ENCODE measurements at places on chromosomes 2 and 18.
A peak's percentile ranks its signal among the peaks of the same experiment; 100 is the strongest.

GRCh38 chr18:48230467-48231113 is 178.6 kb downstream of the ZBTB7C start:
- peak; percentile 82 for DNase-seq

GRCh38 chr2:68280796-68281195 is 28.5 kb upstream of the PPP3R1 start:
- DNase-seq, result no peak

DNA sequence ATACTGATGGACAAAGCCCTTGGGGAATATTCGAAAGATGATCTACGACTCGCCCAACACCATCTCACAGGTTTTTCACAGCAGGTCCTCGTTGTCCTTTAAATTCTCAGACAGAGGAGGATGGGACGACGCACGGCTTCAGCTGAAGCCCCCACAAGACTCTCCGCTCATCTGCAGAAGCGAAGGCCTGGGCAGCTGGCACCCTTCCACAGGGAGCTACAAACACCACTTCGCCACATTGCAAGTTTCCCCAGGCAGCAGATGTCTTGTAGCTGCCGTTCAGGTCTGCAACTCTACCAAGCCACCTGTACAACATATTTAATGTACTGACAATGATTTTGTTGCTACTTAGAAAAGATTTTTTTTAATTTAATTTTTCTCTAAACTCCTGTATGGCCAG is 642.9 kb downstream of the ZEB2 start:
- no peak for DNase-seq

- no peak for DNase-seq
These were observed 116.2 kb downstream of the EML6 start for GRCh38 chr2:54839461-54840255.

GRCh38 chr2:84395820-84396219 is 63.3 kb downstream of the SUCLG1 start:
- no peak for DNase-seq

DNA sequence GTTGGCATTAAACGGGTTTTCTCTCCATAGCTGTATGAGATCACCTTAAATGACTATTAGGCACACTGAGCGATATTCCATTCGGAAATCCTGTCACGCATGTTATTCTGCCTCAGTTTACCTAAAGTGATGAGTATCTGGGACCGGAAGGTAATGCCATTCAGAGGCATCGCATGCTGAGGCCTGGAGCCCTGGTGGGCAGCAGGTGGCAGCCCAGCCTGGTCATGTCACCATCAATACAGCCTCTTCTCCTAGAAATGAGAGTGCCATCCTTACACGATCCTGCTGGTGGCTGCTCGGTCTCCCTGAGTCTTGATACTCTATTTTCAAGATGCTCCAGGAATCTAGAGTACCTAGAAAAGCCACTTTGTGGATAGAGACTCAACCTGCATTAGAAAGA is 119.8 kb downstream of the EIPR1 start:
- no peak for DNase-seq

GRCh38 chr2:130912471-130912870 is 75.8 kb downstream of the ARHGEF4 start:
- no peak for DNase-seq

GRCh38 chr2:193693758-193694157 is 1499.0 kb upstream of the TMEFF2 start:
- DNase-seq, result no peak

DNA sequence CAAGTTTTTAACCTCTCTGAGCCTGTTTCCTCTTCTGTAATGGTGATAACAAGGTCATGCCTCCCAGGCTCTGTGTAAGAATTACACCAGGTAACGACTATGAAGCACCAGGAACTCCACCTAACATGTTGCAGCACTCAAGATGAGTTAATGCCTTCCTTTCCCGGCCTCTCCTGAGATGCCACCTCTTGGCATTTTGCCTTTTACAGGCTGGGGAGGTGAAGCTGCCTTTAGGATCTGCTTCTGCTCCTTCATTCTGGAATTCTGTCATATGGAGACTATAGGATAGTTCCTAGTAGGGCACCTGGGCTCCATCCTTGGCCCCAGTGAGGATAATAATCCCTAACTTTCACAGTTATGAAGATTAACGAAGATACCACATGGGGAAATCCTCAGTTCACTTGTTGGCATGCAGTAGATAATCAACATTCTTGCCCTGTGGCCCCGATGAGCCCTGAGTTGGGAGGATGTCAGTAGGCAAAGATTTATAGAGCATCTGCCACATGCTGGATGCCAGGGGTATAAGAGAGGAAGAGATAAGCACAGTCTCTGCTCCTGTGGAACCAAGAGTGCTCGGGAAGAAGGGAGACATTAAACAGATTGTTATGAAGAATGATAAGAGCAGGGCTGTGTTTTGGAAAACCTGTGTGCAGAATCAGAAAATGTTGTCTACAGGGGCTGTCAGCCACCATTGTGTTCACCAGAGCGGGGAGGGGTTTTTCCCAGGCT is 43.9 kb upstream of the KCNF1 start:
- DNase-seq, result no peak

DNA sequence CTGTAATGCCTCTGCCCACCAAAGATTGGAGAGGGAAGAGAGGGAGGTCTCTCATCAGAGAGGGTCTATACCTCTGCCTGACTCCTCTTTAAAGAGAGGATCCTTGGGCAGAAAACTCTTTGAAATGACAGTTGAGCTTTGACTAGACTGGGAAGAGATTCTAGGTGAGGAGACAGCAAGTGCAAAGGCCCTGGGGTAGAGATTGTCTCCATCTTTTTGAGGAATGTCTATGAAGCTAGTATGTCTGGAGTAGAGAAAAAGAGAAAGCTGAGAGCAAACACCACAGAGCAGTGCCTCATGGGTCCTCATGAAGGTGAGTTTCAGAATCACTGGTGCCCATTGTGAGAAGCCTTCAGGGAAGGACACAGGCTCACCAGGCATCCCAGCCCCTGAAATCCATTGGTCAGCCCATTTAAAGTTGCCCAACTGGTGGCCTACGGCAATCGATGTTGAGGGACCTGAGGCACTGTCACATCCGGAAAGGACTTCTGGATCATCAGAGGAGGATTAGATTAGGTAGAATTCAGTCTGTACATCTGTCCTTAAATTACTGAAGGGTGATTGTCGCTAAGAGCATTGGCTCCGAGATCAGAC is 31.5 kb downstream of the LBH start:
- peak; percentile 21 for DNase-seq

DNA sequence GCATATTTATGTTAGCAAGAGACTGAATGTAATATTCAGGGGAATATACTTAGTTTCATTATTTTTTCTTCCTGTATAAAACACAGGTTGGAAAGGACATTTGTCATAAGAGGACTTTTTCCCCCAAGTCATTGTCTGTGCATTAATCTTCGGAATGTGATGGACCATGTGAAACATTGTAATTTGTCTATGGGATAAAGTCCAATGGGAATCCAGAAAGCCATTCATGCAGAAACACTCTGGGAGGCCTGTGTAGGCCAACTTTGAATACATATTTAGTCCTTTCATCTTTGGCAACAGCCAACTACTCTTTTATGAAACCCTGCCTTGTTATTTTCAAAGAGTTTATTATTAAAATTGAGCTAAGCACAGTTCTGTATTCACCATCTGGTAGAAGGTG is 386.4 kb downstream of the PIK3C3 start:
- DNase-seq, result no peak

GRCh38 chr18:3528231-3528630 is 78.3 kb downstream of the TGIF1 start:
- DNase-seq, result no peak

DNA sequence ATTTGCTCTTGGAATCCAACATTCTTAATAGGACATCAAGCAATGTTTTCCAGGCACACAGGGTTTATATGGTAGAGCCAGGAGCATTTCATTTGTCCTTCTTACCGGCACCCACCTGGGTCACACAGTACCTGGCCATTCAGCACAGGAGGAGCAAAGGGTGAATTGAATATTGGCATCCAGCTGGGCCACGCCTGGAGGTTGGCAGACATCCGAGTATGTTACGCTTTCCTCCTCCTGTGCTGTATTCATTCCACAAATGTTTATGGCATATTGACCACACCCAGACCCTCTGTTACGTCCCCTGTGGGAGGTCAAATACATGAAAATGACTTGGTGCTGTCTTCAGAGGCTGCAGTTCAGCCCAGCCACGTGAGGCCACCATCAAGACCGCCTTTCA is 206.2 kb downstream of the RTP5 start:
- no peak for DNase-seq

DNA sequence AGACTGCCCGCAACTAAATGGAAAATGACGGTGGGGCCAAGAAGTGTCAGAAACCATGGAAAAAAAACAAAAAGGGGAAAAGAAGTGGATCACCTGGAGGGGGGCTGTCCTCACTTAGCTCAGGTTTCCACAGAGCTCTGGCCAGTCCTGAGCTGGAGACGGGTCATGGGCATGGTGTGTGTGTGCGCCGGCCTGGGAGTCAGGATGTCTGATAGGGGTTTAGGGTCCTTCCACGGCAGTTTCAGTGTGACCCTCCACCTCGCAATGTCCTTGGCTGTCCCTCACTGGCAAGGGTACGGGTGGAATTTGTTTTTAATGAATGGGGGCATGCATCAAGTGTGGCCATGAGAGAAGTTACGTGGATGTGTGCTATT is 133.2 kb upstream of the MEIS1 start:
- DNase-seq, result no peak

GRCh38 chr2:134052173-134052572 is 201.7 kb upstream of the MGAT5 start:
- DNase-seq, result no peak

DNA sequence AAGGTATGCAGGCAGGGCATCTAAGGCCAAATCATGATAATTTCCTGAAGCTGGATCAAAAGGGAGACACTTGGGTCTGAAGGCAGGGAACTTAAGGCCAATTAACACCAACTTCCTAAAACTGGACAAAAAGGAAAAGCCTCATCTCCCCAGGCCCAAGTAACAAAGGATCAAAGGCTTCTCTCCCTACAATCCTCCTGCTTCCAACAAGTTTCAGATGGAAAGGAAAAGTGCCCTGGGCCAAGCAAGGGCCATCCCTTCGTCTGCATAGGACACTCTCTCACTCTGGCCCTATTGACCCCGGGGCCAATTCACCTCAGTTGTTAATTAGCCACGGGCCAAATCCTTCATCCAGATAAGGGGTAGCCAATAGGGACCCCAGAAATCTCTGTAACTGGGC is 1335.8 kb upstream of the CDH2 start:
- DNase-seq, result no peak

DNA sequence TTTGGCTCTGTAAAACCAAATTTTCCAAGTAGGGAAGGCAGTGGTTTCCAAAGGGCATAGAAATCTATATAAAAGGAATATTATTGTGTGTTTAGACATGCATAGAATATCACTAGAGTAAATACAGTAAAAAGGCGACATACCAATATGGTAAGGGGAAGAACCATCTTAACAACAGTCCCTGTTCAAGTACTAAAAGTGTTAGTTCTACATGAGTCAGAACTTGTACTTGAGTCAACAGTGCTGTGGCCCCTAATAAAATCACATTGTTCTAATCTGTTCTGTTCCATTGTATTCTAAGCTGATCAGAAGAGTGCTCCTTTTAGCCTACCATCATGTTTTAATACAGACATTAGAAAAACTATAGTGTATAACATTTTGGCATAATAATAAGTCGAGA is 36.1 kb upstream of the TNFRSF11A start:
- no peak for DNase-seq

GRCh38 chr2:15040429-15041084 is 408.0 kb downstream of the LRATD1 start:
- no peak for DNase-seq

- DNase-seq, result no peak
These were observed 4.4 kb upstream of the VPS54 start for GRCh38 chr2:64023485-64024258.

DNA sequence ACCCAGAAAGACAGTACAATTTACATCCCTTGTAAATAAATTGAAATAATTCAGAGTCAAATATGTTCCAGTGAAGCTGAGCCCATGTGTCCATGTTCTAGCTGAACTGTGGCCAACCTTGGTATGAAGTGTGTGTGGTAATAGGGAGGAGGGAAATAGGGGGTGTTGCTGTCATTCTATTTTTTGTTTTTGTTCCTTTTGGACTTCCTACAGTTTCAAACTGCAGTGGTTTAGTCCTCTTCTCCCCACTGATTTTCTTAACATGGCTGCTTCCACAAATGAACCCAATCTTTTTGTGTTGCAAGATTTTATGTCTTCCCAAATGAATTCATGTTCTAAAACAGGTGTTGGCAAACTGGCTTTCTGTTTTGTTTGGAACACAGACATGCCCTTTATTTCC is 156.9 kb downstream of the CCBE1 start:
- DNase-seq, result no peak

DNA sequence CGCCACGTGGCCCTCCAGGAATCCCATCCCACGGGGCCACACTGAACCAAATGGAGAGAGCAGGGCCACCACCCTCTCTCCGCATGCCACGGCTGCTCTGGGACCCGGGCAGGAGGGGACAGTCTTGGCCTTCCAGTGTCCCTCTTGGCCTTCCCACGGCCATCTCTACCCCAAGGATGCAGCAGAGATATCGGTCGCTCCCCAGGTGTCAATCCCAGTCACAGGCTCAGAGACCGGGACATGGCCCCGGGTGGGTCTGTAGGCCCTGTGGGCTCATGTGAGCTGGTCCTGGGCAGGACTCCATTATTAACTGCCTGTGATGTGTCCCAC is 15.3 kb downstream of the CAPN10 start:
- DNase-seq, result no peak

GRCh38 chr18:55141318-55141717 is 182.1 kb upstream of the CCDC68 start:
- DNase-seq, result no peak

- no peak for DNase-seq
These were observed 138.1 kb downstream of the SCG2 start for GRCh38 chr2:223464071-223464470.

- peak; percentile 97 for DNase-seq
These were observed 47.0 kb downstream of the TNFRSF11A start for GRCh38 chr18:62372156-62372555.

GRCh38 chr2:206435742-206436141 is 7.6 kb upstream of the ADAM23 start:
- no peak for DNase-seq

DNA sequence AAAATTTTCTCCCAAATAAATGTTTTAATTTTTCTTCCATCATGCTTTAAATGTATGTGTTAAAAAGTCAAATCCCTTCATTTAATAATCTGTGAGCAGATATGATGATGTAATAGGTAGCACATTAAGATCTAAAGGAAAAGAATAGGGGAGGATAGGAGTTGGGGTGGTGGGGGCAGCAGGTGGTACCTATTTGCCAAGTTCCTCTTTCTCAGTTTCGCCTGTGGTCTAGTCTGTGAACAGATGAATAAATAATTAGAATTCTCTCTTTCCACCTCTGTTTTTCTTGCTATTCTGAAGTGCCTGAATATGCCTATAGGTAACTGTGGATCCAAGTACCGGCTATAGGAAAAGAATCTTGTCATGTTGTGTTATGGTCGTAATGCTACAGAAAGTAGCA is 152.5 kb downstream of the NRXN1 start:
- no peak for DNase-seq

DNA sequence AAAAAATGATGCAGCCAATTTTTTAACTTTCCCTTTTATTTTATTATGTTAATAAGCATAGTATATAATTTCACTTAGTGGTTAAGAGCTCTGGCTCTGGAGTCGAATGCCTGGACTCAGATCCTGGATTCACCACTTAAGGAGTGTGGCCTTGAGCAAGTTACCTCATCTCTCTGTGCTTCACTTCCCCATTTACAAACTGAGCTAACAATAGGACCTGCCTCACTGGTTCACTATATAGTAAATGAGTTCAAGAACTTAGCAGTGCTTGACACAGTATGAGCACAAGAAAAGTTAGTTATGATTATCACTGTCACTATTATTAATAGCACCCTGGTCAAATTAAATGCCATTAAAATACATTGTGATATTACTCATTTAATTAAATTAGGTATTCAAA is 30.6 kb downstream of the SCN3A start:
- DNase-seq, result no peak

- DNase-seq, result no peak
These were observed 32.6 kb downstream of the MARCHF4 start for GRCh38 chr2:216339456-216340279.
